ENCODE measurements at places on chromosomes 6 and 20.
A peak's percentile ranks its signal among the peaks of the same experiment; 100 is the strongest.

DNA sequence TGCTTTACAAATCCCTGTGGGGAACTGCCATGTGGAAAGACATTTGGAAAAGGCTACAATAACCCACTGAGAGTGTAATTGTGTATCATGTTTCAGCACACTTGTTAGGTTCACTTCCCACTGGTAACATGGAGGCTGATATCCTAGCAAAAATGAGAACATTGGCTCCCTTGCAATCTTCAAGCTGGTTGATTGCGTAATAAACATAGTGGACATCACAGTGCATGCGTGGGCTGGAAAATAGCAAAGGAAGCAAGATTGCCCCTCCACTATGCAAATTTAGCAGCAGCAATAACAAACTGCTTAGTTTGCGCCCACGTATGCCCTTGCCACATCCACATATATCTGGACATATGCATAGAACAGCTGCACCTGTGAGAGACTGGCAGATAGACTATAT lies 410.2 kb downstream of the MEI4 start:
- DNase-seq, result no peak

- no peak for DNase-seq
Measured at GRCh38 chr6:140858381-140858971, 1274.2 kb upstream of the GJE1 start.

- DNase-seq, result no peak
Measured at GRCh38 chr20:35673884-35674283, 9.2 kb upstream of the CPNE1 start.

GRCh38 chr6:38572186-38572813 lies 67.4 kb downstream of the BTBD9 start:
- no peak for DNase-seq

GRCh38 chr20:9422321-9423057 lies 91.9 kb upstream of the LAMP5 start:
- no peak for DNase-seq

GRCh38 chr6:134183844-134184243 lies 131.4 kb upstream of the SLC2A12 start:
- DNase-seq, result no peak

DNA sequence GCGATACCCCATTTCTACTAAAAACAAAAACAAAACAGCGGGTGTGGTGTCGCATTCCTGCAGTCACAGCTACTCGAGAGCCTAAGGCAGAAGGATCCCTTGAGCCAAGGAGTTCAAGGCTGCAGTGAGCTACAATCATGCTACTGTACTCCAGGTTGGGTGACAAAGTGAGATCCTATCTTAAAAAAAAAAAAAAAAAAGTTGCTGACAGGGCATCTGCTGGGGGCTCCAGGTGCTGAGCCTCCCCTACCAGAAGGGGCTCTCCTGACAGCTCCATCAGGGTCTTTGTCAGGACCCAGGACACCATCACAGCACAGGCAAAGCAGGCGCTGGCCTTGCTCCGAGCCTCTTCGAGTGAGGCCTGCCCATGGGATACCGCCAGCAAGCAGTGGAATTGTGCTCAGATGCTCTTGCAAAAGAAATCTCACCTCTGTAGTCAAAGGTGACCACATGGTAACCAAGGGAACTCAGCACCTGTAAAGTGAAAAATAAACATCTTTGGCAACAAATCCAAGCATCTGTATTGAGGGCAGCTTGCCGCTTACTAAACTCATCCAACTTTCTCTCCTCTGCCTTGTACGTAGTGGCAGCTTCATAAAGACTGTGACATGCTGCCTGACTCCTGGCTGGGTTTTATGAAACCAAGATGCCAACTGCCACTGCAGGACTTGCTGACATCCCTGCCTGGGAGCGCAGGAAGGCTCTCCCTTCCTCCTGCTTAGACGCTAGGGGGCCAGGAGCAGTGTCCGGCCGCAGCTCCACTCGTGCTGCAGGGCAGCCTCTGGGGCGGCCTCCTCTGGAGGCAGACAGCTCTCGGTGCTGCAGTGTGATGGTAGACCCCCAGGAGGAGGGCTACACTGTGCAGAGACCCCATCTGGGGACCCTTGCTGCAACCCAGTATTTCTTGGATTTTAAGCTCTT lies 66.9 kb downstream of the PYGB start:
- peak; percentile 62 for DNase-seq

GRCh38 chr6:44468835-44469234 lies 81.3 kb downstream of the CDC5L start:
- no peak for DNase-seq

- no peak for DNase-seq
Measured at GRCh38 chr6:107728564-107728897, 95.6 kb downstream of the SCML4 start.

DNA sequence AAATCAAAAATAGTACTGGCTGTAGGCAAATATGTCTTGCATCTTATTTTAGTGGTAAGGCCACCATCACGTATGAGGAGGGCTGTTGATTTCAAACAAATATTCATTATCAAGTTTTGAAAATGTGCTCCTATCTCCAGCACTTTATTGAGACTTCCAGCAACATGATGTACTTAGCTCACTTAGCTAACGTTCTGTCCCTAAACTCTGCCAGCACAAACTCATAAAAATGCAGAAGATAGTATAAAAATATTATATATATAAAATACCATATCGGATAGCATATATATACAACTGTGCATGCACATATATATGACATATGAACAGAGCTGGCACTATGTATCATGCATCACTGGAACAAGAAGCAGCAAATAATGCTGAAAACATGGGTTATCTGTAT lies 762.3 kb downstream of the C6orf118 start:
- no peak for DNase-seq

DNA sequence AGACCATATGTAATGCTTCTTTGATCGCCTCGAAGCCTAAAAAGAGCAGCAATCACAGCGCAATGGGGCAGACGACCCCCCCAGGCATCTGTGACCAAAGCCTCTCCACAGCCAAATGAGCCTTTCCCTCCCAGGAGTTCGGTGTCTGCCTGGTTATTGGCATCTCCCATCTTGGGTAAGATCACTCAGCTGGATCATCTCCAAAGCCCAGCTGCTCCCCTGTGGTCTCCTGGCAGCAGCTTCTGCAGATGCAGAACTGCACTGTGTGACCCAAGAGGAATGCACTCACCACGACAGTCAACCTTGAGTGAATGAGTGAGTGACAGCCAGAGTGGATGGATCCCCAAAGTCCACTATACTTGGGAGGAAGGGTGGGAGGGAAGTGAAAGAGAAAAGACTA lies 44.8 kb upstream of the IYD start:
- DNase-seq, result no peak

- no peak for DNase-seq
Measured at GRCh38 chr6:118309337-118310093, 238.6 kb upstream of the PLN start.

DNA sequence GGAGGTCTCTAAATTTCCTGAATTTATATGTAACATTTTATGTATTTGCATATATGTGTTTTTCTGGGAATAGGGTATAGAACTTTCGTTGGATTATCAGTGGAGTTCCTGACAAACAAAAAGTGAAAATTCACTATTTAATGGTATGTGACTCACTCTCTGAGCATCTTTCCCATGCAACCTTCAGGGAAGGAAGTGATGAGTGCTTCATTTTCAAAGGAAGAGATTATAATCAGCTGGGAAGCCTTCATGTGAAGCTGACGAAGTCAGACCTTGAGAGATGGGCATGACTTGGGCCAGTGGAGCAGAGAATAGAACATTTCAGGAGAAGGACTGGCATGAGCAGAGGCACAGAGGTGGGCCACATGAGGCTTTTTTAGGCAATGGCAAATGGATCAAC lies 72.7 kb downstream of the FAXC start:
- DNase-seq, result peak; percentile 5

DNA sequence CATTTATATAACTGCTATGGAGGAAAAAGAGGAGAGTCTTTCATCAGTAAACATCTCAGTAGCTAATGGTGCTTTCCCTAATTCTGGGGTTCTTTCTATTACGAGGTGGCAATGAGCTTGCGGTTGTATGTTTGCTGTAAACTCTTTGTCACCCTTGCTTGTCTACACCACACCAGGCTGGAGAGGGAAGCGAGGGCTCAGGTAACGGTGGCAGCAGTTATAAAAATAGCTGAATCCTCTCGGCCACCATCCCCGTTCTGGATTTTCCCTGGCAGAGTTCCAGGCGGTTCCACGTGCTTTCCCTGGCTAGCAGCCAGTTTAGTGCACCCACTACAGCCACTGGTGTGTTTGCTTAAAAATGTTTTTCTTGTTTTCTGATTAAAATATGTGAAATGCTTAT lies 39.0 kb downstream of the MAS1 start:
- DNase-seq, result no peak

DNA sequence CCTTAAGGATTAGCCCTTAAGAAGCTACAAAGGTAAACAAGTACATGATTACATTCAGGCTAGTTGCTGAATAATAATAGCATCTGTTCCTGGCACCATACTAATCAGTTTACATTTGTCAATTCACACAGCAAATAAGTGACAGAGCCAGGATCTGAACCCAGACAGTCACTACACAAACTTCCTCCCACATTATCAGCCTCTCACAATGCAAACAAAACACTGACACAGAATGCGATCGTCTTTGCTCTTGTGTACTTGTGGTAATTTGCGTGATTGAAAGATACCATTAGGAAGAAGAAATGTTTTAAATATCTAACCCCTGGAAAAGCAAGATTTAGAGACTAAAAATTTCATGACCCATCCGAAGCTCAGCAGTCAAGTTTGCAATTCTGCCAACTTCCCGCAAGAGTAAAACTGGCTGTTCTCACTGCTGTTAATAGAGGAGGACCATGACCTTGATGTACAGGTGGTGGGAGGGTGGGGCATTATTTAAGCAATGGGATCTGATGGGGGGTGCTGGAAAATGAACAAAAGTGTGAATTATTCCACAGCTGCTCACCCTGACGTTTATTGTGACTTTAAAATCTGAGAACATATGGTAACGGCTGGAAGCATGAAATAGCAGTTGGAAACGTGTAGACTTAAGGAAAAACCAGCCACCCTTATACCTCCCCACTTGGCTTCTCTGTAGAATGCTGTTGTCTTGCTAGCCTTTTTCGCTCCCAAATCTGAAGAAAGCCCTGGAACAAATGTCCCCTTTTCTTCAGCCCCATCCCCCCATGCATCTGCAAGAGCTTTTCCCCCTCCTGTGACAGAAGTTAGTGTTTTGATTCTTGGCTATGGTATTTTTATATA lies 95.3 kb upstream of the ARMC2 start:
- DNase-seq, result no peak

- no peak for DNase-seq
Measured at GRCh38 chr6:138973466-138974153, 14.4 kb downstream of the REPS1 start.

DNA sequence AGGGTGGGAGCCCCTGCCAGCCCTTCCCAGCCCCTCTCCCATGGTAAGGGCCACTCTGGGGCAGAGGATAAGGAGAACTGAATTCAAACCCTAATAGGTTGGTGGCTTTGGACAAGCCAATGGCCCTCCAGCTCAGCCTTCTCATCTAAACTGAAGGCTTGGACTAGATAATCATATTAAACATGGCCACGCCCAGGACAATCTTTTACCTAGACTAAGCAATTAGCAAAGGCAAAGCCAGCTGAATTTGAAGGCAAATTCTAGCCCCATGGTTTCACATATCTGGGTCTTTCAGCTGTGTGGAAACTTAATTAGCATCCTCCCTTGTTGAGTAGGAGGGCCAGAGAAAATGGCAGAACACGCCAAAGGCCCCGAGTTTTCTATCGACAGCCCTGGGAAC lies 10.7 kb downstream of the SLC22A23 start:
- DNase-seq, result no peak

DNA sequence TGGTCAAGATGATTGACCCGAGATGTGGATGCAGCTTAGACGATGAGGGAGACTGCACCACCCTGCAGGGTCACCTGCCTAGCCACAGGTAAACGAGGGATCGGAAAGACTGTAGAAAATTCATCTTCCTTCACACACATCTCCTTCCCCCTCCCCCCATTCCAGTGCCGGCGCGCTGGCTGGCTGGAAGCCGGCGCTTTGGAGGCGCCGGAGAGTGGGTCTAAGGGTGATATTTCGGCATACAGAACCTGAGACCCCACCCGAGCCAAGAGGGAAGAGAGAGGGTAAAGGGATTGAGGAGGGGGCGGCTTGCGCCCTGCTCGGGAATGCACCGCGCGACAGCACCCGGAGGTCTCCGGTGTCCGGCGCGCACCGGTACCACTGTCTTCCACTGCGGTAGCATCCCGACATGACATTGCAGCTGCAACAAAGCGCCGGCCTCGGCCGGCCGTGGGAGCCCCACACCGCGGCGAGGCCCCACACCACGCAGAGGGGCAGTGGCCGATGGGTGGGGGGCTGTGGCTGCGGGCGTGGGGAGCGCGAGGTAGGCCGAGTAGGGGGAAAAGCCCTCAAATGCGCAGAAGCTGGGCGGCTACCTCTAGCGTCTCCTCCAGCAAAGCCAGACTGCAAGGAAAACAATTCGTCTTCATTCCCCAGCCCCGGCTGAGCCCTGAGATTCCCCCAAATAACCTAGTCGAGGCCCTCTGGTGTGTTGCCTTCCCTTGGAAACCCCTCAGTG lies 984 bp downstream of the TNFRSF21 start:
- DNase-seq, result no peak

- DNase-seq, result no peak
Measured at GRCh38 chr6:128131566-128131965, 230.7 kb upstream of the THEMIS start.

DNA sequence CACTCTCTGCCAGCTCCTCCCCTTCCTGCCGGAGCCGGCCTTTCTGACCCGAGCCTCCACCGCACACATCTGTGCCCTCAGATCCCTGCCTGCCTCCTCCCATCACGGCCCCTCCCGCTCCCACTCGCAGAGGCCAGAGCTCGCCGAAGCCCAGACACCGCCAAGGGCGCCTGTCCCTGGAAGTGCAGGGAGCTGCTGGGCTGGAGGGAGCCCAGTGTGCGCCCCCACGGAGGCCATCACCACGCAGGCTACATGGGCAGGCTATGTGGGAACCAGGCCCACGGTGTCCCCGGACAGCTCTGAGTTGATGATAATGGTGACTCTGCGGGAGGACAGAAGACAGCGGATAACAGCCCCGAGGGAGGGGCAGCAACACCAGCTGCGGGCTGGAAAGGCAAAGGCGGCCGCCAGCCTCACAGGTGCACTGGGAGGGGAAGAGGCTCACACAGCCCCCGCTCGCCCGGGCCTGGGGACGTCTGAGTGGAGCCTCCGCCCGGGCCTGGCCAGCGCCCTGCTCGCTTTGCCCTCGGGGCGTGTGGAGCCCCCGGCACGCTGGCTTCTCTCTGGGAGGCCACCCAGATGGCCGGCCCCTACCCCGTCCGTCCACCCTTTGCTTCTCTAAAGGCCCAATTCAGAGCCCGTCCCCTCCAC lies 154.9 kb downstream of the DLL1 start:
- DNase-seq, result no peak

DNA sequence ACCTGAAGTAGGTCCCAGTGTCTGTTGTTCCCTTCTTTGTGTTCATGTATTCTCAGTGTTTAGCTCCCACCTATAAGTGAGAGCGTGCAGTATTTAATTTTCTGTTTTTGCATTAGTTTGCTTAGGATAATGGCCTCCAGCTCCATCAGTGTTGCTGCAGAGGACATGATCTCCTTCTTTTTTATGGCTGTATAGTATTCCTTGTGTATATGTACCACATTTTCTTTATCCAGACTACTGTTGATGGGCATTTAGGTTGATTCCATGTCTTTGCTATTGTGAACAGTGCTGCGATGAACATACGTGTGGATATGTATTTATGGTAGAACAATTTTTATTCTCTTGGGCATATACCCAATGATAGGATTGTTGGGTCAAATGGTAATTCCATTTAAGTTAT lies 125.4 kb downstream of the B3GAT2 start:
- DNase-seq, result no peak

All from SK-MEL-5 (cell line).